ENCODE measurements at places on chromosomes 5 and 9.
A peak's percentile ranks its signal among the peaks of the same experiment; 100 is the strongest.

DNA sequence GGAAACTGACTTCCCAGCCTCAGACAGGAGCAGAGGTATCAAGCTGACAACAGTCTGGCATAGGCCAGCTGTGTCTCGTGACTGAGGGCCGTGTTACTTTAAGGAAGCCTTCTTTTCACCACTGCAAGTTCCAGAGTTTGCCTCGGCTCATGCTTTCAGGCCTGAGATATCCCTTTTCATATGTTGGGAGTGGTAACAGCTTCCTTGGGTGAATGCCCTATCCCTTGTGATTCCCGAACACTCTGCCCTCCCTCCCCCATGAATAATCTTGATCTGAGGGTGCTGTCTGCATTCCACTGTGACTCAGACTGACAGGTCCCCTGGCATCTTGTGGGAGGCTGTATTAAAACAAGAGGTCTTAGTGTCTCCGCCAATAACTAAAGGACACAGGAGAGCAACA is 49.7 kb upstream of the ARL15 start:
- no peak for DNase-seq

DNA sequence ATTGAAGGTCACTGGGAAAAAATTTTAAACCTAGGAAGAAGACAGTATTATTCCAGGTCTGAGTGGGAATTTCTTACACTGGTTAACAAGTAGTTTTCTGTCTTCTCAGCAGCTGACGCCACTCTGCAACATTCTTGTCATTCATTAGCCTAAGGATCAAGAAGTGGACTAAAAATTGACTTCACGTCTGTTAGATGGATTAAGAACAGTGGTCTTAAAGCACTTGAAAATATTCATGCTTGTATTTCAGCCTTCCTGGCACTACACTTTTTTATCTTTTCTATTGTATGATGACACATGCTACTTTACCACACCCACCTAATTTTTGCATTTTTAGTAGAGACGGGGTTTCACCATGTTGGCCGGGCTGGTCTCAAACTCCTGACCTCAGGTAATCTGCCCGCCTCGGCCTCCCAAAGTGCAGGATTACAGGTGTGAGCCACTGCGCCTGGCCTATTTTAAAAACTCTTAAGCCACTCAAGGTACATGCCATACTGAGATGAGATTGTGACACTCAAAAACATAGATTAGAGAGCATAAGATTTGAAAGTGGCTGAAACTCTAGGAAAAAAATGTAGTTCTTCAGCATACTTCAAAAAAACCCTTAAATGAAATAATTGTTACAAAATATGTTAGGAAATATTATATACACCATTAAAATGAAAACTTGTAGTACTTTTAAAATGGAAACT is 8.4 kb downstream of the MATR3 start:
- DNase-seq, result no peak

DNA sequence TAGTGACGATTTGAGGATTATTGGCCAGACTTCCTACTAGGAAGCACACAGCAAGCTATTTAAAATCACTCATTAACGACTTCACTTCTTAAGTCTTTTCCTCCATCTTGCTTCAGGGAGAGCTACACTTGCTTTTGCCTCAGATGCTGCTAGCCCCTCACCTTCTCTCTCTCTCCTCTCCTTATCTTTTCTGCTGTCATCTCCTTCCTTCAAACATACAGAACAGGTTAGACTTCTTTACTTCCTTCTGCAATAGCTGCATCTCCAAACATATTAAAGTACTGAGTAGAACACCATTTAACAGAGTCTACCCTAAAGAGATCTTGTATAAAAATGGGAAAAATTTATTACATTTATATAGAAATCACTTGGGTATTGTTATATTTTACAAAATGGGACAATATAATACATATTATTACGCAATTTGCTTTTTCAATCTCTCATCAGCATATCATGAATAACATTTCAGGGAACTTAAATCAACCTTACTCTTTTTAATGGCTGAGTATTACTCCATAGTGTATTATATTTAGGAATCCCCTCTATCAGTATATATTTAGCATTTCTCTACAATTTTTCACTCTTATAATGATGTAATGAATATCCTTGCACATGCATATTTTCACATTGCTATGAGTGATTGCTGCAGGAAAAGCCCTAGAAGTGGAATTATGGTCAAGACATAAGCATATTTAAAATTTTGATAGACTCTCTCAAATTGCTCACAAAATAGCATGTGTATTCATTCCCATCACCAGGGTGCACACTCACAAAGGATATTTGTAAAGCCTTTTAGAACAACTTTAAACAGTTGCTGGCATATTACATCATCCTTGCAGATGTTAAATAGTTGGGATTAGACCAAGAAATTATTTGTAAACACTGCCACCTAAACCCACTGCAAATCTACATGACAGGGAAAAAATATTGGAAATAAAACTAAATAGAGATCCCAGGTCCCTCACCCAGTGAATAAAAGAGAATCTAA is 164.5 kb upstream of the NFIB start:
- DNase-seq, result no peak

DNA sequence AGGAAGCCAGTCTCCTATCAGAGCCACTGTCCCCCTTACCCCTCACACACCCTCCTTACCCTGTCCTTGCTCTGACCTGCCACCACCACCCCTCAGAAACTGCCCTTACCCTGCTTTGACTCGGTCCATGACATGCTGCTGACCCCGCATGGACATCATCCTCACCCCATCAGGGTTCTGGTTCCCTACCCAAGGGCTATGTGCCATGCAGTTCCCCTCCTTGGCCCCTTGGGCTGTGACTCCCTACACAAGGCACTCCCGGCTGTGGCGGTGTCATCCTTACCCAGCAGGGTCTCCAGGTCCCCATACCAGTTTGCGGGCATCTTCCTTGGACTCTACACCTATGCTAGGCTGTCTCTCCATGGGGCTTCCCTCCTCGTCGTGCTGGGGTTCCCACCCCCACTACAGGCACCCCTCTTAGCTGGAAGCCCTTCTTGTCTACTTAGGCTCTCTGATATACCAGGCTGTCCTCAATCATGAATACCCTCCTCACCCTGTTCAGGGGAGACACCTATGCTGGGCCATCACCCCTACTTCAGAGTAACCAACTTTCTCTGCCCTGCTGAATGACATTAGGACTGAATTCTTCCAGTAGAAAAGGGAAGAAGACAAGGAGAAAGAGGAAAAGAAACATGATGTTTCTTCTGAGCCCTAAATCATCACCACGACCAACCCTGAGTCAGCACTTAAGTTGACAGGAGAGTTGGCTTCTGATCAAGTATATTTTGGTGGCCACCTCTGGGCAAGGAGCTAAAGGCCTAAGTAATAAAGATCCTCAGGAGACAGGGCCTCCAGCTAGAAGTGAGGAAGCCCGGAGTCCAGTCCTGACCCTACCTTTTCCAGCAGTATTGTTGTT is 115.2 kb downstream of the GCNT1 start:
- DNase-seq, result no peak

- peak; percentile 66 for DNase-seq
These were observed 35.5 kb upstream of the B4GALT1 start for GRCh38 chr9:33202552-33203201.

DNA sequence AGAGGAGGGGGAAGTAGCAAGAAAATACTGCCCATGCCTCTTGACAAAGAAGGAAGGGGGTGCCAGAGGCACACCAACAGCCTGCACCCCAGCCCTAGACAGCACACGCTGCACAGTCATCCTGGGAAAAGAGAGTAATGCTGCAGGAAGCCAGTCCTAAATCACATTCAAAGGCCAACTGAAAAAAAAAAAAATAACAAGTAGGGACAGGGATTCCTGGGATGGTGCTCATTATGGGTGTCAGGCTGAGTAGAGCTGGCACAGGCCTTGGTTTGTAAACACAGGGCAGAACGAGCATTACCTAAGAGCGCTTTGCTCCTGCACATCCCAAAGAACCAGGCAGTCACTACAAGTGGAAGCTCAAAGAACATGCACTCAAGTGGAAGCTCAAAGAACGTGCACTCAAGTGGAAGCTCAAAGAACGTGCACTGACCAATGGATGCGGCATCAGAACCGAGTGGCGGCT is 7.8 kb downstream of the RAPGEF1 start:
- no peak for DNase-seq

- DNase-seq, result no peak
These were observed 26.8 kb upstream of the GABRP start for GRCh38 chr5:170756691-170757090.

GRCh38 chr5:143629871-143630659 is 181.9 kb upstream of the HMHB1 start:
- DNase-seq, result no peak

- no peak for DNase-seq
These were observed 314.7 kb downstream of the PRR16 start for GRCh38 chr5:120778491-120779484.

DNA sequence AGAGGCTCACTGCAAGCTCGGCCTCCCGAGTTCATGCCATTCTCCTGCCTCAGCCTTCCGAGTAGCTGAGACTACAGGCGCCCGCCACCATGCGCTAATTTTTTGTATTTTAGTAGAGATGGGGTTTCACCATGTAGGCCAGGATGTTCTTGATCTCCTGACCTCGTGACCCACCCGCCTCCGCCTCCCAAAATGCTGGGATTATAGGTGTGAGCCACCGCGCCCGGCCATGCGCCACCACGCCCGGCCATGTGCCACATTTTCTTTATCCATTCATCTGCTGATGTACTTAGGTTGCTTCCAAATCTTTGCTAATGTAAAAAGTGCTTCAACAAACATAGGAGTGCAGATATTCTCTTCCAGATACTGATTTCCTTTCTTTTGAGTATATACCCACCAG is 408.6 kb downstream of the CAAP1 start:
- DNase-seq, result no peak

GRCh38 chr5:142922223-142922952 is 152.2 kb downstream of the ARHGAP26 start:
- no peak for DNase-seq

- no peak for DNase-seq
These were observed 264.2 kb downstream of the MAST4 start for GRCh38 chr5:66860199-66860975.

DNA sequence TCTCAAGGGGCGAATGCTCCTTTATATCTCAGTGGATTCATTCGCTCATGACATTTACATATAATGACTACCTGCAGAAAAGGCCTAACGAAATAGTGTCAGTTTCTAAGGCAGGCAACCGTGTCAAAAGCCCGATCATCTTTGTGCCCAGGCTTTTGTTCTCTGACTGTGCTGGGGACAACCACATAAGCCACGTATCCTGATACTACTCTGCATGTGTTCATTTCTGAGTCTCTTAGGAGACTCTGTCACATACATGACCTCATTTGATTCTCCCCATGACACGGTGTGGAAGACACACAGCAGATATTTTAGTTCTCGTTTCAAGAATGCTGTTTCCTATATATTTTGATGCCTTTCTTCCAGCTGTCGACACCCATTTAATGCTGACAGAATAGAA is 598.5 kb downstream of the BNC2 start:
- no peak for DNase-seq

DNA sequence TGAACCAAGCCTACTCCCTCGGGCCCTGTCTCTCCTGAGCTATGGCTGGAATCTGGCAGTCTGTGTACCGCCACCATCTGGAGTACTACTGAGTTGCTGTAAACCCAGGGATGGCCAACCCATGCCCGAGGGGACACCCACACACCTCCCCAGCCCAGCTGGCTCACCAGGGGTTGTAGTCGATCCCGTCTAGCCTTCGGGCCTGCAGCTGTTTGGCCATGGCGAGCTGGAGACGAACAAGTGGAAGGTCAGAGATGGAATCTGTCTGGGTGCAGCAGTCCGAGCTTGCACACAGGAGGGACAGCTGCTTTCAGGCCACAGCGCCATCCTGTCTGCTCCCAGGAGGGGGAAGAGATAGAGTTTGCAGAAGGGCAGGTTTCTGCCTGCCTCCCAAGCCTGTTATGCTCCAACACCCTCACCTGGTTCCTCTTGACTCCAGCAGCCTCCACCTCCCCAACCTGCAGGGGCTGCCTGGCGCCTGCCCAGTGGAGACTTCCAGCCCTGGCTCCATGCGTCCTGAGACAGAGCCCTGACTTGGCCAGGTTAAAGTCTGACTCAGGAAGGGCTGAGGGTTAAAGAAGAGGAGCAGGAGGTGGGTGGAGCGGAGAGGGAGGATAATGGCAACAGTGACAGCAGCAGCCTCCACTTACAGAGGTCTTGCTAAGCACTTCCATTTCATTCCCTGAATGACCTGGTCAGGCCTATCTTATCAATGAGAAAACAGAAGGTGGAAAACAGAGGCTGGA is 15.8 kb upstream of the SPOUT1 start:
- DNase-seq, result no peak

DNA sequence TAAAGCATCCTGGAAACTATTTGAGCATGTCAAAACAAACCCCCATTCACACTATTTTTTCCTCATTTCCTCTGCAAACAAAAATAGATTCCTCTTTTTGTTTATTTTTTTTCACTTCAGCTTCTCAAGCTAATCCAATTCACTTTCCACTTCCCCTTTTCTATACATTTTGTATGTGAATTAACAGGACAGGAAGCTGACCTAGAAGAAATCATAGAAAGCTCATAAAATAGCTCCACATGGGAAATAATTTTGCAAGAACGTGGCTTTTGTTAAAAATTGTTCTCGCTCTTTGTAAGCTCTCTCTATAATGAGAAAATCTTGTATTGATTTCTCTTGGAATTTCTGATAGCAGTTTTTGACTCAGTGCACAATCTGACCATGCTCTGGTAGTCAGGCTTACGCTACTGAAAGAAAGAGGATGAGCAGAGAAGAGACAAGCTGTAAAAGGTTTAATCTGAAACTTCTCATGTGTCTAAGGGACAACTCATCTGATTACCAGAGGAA is 215.8 kb downstream of the ADAMTS12 start:
- DNase-seq, result no peak

- no peak for DNase-seq
These were observed 212.7 kb upstream of the MVB12B start for GRCh38 chr9:126113756-126114408.

GRCh38 chr9:130371196-130371966 is 73.4 kb upstream of the ASS1 start:
- no peak for DNase-seq

GRCh38 chr5:91219091-91219802 is 163.9 kb downstream of the ARRDC3 start:
- no peak for DNase-seq

DNA sequence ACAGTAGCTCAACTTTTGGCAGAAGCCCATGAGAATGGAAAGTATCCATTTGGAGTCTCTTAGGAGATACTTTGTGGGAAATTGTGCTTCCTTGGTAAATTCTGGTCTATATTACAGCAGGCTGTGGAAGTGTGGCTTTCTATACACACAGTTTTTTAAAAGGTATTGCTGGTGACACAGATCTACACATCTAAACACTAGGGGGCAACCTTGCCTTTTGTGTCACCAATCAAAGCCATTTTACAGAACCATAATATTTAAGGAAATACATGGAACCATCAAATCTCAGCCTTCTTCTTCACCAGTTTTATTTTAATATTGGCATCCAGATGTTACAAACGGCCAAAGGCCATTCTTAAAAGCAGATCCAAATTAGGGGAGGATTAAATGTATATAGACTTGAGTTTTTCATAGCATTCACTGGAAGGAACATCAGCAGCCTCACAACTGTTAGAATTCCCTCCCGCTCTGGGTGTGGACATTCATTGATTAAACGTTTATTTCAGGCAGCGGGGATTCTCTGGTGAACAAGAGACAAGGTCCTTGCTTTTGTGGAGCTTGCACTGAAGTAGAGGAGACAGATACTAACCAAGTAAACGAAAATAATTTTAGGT is 132.4 kb upstream of the EPB41L4A start:
- peak; percentile 46 for DNase-seq

- no peak for DNase-seq
These were observed 47.7 kb upstream of the STK32A start for GRCh38 chr5:147187099-147187540.

Measured in naive thymus-derived CD8-positive, alpha-beta T cell (primary cell).